H54 (cell line): ENCODE measurements at places on chromosomes 6 and 20.

DNA sequence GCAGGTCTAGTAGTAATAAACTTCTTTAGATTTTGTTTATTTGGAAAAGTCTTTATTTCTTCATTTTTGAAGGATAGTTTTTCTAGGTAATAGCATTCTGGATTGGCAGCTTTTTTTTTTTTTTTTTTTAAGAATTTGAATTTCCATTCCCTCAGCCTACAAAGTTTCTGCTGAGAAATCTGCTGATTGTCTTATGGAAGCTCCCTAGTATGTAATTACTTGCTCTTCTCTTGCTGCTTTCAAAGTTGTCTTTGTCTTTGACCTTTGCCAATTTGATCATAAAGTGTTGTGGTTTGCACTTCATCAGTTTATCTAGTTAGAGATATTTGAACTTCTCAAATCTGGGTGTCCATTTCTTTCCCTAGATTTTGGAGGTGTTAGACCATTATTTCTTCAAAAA lies 82.2 kb upstream of the GMDS start:
- DNase-seq = no peak

GRCh38 chr20:37366743-37367142 lies 20.8 kb downstream of the SRC start:
- no peak for DNase-seq

DNA sequence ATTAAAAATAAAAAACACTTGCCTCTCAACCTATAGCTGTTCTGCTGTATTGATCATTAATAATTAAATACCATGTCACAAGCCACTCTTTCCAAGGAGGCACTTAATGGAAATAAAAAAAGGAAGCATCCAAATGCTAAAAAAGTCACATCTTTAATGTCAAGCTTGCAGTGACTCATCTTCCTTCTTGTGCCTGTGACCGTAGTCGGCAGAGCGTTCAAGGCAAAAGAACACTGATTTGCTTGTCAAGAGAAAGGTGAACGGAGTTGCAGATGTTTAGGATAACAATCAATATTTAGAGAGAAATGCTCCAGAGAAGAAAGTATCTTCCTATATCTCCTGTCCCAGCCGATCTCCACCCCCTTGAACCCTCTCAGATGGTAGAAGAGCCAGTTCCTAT lies 341.0 kb upstream of the OPRM1 start:
- no peak for DNase-seq

DNA sequence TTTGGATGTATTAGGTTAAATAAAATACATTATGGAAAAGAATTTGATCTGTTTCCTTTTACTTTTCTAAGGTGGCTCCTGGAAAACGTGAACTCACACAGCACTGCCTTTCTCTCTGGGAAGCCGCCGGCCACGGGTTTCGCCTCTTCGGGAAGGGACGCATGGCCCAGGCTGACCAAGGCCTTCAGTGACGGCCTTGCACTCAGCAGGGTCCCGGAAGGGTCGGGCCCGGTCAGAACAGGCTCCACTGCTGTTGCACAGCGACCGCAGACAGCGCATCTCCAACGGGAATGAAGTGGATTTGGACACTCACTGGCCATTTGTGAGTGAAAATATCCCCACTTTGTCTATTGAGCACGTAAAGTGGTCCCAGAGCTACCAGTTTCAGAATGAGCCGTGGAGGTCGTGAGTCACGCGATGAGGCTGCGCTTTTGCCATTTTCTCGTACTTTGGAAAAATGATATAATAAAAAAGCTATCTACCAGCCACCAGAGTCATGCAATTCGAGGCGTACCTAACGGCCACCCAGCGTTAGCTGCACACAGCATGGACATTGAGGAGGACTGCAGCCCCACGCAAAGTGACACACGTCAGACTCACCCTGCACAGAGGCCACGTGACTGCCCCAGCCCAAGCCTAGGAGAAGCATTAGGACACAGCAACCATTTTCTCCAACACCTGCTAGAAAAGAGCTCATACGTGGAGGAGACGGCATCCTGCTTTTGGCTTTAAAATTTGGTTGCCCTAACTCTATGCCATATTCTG lies 244.3 kb downstream of the TTLL2 start:
- no peak for DNase-seq

- no peak for DNase-seq
These were observed 210.9 kb downstream of the TBX18 start for GRCh38 chr6:84553527-84553926.

DNA sequence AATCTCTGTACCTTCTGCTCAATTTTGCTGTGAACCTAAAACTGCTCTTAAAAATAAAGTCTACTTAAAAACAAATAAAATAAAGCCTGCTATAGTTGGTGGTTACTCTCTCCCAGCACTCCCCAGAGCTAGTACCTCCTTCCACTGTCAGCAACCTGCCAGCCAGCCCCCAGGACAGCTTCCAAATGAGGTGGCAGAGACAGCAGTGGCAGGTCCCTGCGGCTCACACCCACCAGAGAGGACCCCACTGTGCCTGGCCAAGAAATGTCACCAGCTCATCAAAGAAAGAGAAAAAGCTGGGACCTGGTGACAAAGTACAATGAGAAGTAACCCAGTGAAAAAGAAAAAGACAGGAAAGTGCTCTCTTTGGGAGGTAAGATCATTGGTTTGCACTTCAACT lies 15.2 kb downstream of the APMAP start:
- no peak for DNase-seq

DNA sequence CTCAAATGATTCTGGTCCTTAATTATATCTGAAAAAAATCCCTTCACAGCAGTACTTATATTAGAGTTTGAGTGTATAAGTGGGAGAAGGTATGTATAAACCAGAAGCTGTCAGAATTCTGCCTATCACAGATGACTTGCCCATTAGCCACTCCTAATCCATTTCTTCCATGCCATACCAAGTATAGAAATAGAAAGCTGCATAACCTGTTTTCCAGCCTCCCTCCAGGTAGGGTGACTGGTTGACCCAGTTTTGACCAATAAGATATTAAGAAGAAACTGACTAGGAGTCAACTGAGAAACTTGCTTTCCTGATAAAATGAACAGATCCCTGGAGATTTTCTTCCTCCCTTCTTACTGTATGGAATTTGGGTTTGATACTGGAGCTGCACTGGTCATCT lies 112.2 kb upstream of the GRIK2 start:
- no peak for DNase-seq

DNA sequence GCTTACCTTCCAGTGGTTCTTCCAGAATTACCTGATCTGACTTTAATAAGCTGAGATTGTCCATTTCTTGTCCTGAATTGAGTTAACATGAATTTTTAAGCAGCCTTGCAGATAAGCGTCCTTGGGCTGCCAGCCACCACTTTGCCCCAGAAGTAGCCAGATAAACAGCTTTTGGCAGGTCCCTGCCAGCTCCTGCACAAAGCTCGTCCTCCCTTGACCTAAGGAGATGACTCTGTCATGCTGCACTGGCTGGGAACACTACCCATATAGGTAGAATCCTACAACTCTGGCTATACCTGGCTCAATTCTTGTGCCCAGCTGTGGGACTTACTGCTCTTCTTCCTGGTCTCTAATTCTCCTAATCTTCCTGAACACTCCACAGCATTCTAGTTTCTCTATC lies 39.6 kb upstream of the AAR2 start:
- no peak for DNase-seq

- DNase-seq = no peak
These were observed 94.6 kb upstream of the MAN1A1 start for GRCh38 chr6:119443993-119444641.

GRCh38 chr6:116472706-116473105 lies 11.5 kb downstream of the CALHM6 start:
- no peak for DNase-seq

DNA sequence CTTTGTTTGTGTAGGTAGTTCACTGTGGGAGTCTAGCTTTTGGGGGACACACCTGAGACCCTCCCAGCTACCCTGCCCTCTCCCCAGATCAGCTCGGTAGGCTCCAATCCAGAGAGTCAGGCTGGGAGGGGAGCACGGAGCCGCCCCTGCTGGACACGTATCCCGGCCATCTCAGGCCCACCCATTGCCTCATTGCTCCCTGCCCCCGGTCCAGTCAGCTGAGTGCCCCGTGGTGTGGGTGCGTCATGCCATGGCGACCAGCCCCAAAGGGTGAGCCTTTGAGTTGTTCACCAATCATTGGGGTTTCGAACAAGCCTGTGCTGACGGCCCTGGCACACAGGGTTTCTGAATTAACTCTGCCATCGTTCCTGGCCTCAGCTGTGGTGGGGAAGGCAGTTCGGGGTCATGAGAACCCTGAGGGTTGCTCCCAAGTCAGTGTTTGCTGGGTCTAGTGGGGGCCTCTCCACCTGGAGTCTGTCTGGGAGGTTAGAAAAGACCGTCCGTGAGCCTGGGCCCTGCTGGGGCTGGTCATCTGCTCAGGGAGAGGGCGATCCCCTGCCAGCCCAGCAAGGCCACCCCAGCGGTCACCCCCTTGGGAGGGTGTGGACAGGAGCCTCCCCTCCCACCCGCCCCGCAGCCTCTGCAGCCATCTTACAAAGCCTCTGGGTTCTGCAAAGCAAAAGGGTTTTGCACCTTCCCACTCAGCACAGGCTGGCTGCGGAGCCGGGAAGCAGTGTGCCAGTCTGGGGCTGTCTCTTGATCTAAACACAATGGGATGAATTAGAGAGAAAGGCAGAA lies 34.5 kb downstream of the NTSR1 start:
- DNase-seq = no peak

DNA sequence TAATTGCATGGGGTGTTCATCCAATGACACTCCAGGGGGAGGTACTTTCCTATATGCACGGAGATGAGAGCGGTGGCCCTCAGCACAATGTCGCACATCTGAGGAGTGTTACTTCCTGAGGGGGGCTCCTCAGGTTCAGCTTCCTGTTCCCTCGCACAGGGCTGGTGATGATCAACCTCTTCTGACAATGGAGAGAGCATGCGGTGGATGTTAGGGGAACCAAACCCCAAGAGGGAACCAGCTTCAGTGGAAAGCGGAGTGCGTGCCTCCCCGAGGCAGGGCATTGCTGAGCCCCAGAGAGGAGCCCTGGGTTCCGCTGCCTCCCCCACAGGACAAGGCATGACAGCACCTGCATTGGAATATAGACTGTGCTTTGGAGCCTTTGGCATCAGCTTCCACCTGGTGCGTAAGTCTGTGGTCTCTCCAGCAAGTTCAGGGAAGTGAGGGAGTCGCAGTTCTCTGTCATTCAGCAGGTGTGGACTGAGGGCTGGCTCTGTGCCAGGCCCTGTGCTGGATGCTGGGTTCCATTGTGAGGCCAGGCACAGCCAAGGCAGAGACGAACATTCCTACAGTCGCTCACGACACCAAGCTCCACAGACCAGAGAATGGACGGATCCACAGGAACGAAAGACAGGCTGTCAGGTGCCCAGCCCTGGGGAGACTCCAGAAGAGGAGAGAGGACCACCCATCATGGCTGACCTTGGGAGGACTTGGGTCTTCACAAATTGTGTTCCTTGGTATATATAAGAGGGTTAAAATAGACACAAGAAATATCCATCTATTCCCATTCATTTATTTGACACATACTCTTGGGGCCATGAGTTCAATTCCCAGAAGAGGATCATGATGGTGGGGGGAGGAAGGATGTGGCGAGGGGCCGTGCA lies 3.9 kb upstream of the ZNF831 start:
- no peak for DNase-seq

- DNase-seq = peak; percentile 33
These were observed 790 bp downstream of the NEDD9 start for GRCh38 chr6:11231564-11232192.

GRCh38 chr20:3339076-3339475 lies 68.4 kb downstream of the DNAAF9 start:
- DNase-seq = no peak
